ENCODE measurements at places on chromosomes 3 and 15.

- DNase-seq, result no peak
These were observed 39.6 kb downstream of the LEKR1 start for GRCh38 chr3:156865732-156866131.

DNA sequence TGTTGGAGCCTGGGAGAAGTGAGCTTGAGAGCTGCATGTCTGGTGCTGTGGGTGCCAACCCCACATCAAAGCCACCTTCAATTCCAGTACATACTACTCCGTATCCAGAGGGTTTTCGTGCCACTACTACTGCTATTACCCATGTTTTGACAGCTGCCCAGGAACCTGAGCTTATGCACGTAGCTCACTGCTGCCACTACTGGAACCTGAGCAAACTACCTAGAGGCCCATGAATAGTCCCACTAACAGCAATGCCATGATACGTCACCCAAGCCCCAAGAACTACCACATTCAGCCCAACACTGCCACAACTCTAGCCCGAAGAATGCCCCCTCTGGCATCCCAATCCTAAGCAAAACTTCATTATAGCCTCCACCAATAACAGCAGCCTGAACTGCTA is 215.2 kb upstream of the BCHE start:
- DNase-seq, result no peak

- DNase-seq, result no peak
These were observed 204.3 kb upstream of the UBE3A start for GRCh38 chr15:25643120-25643519.

DNA sequence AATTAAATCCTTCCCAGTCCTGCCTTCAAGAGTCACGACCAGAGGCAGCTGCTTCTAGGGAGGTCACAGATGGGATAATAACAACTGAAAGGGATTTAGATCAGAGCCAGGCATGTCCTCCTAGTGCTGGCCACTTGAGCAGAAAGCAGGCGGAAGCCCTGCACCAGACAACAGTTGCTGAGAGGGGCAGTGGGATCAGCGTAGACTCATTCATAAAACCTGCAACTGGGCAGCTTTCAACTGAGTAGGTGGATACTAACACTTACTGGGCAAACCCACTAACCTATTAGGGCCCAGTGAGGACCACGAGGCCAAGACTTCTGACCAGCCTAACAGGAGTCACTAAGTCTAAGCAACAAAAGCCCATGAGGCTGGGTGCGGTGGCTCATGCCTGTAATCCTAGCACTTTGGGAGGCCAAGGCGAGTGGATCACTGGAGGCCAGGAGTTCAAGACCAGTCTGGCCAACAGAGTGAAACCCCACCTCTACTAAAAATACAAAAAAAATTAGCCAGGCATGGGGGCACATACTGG is 67.0 kb downstream of the DAPK2 start:
- DNase-seq, result peak; percentile 94

- no peak for DNase-seq
These were observed 25.4 kb upstream of the CDV3 start for GRCh38 chr3:133548090-133548489.

GRCh38 chr3:55554634-55555425 is 67.7 kb upstream of the WNT5A start:
- no peak for DNase-seq

DNA sequence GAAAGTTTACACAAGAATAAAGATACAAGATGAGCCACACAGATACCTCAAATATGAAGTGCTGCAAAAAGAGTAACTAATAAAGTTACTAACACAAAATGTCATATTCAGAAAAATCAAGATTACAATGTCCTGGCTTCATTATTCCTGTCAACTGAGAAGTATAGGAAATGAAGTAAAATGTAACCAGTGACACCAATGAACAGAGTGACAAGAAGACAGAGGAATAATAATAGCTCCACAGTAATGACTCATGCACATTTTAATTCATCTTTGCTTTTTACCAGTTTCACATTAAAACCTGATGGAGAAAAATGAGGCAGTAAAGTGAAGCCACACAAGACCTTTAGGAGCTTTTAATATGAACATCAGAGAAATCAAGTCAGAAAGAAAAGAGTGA is 214.1 kb downstream of the ZBBX start:
- no peak for DNase-seq

GRCh38 chr15:81478354-81478753 is 104.3 kb upstream of the TMC3 start:
- no peak for DNase-seq

- no peak for DNase-seq
These were observed 472.1 kb downstream of the SOX2 start for GRCh38 chr3:182183716-182184430.

GRCh38 chr15:52491472-52491871 is 37.2 kb downstream of the MYO5A start:
- DNase-seq, result no peak

DNA sequence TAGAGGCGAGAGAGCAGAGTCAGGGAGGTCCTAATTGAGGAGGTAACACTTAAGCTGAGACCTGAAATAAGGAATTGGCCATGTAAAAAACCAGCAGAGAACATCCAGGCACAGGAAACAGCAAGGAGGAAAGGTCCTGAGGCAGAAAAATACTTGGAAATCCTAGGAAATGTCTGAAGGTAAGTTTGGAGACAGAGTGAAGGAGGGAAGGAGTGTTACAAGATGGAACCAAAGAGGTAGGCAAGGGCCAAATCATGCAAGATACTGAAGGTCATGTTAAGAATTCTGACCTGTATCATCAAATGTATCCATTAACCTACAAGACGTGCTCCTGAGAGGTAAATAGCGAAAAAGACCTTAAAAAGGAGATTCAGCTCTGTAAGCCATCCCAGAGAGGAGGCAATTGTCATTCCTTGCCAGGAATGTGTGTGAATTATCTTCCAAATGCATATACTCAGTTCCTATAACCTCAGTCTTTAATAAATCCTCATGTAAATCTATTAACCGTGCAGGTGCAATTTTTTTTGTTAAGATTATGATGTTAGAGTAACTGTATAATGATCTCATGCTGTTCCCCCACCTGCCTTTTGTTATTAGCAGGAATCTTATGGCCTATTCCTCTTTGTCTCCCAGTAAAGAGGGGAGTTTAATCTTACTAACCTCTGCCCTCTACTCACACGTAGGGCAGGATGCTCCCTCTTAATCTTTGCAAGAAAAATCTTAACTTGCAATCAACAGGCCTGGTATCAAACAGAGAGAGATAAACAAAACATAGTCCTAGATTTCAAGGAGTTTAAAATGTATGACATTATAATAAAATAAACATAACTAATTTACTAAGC is 166.9 kb downstream of the ULK4 start:
- DNase-seq, result no peak

GRCh38 chr3:157065201-157065600 is 94.7 kb downstream of the CCNL1 start:
- DNase-seq, result no peak

DNA sequence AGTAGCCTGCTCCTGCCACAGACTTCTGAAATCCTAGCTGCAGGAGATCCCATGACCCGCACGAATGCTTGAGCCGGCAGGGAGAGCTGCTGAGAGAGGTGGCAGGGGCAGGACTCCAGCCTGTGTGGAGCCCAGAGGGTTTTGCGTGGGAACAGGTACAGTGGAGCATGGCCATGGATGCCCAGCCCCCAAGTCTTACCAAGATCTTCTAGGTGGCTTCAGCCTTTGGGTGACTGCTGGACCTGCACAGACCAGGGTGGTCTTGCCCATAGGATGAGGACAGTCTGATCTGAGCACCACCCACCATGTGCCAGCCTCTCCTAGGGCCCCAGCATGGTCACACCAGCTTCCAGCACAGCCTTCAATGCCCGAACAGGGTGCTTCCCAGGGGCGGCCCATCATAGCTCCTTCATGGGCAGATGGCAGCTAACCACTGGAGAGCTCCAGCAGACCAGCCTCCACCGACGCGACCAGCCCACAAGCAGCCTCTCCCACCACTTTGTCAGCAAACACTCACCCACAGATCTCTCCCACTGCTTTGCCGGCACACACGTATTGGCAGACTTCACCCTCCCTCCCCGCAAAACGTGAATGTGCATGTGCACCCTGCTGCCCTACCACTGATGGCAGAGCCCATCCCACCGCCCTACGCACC is 56.0 kb downstream of the ADAMTS17 start:
- no peak for DNase-seq

DNA sequence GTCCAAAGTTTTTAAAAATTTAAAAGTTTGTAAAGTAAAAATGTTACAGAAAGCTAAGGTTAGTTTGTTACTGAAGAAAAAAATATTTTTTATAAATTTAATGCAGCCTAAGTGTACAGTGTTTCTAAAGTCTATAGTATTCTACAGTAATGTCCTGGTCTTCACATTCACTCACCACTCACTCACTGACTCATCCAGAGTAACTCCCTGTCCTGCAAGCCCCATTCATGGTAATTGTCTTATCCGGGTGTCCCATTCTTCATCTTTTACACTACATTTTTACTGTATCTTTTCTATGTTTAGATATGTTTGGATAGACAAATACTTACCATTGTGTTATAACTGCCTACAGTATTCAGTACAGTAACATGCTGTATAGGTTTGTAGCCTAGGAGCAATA is 36.7 kb upstream of the ATP10A start:
- DNase-seq, result no peak

- DNase-seq, result no peak
These were observed 101.5 kb downstream of the SHQ1 start for GRCh38 chr3:72746430-72747411.

GRCh38 chr3:41202075-41202833 is 2.9 kb downstream of the CTNNB1 start:
- DNase-seq, result no peak

- DNase-seq, result no peak
These were observed 72.0 kb upstream of the CDAN1 start for GRCh38 chr15:42808913-42809312.

GRCh38 chr15:36757189-36757814 is 177.9 kb downstream of the CDIN1 start:
- DNase-seq, result no peak

- no peak for DNase-seq
These were observed 14.0 kb upstream of the SSUH2 start for GRCh38 chr3:8658306-8659212.

- no peak for DNase-seq
These were observed 47.2 kb upstream of the ICE2 start for GRCh38 chr15:60526127-60526616.

DNA sequence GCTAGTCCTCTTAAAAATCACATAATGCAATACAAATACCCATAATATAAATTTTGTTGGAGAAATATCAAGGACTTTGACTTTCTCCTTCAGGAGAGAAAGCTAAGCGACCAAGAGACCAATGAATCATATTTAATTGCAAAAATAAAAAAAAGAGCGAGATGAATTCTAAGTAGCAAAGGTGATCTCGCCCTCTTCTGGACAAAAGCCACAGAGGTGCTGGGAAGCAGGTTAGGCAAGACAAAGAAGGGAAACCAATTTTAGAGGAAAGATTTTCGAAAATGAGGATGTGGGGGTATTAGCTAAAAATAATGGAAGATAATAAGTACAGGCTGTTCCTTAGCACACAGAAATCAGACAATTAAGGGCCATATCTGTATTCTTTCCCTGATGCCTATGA is 111.4 kb upstream of the PLAAT1 start:
- no peak for DNase-seq

- no peak for DNase-seq
These were observed 97.2 kb upstream of the TJP1 start for GRCh38 chr15:29919380-29919881.

- DNase-seq, result no peak
These were observed 37.1 kb downstream of the P3H2 start for GRCh38 chr3:190083635-190084034.

GRCh38 chr3:157786211-157786610 is 283.0 kb upstream of the VEPH1 start:
- no peak for DNase-seq

GRCh38 chr15:92384381-92384780 is 9.3 kb upstream of the ST8SIA2 start:
- DNase-seq, result no peak

DNA sequence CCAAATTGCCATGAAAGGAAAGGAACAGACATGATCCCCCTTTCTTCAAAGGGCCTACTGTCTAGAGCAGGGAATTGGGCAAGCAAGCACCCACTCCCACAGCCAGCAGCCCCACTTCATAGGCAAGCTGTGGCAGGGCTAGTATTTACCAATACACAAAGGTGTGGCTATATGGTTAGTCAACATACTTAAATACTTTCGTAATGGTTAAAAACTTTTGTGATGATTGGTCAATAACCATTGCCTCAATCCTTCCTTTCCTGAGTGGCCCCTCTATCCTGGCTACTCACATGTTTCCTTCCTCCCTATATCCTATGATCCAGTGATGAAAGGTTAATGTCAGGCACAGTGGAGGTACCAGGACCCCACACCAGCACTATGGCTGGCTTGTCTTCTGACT is 30.1 kb upstream of the ARL8B start:
- DNase-seq, result no peak

- DNase-seq, result no peak
These were observed 128.4 kb upstream of the ZBED2 start for GRCh38 chr3:111723293-111724215.

- DNase-seq, result no peak
These were observed 780 bp downstream of the TIPARP start for GRCh38 chr3:156674911-156675829.

DNA sequence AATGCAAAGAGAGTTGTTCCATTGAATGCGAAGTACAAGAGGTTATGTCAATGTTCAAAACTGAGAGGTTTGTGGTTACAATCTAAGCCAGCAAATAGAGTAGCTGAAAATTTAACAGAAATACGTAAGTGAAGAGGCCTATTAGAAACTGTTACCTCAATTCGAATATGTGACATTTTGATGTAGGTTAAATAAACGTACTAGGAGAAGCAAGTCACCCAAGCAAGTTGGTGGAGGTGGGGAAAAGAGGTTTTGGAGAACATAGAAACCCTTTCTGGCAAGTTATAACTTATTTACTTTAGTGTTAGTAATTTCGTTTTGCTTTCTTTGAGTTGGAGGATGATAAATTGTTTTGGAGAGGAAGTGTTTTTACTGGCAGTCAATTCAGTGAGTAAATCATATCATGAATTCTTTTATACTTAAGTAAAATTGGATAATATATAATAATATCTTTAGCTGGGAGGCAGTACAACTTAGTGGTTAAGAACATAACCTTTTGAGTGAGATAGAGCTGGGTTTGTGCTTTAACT is 91.2 kb upstream of the NAALADL2 start:
- no peak for DNase-seq

GRCh38 chr15:48584090-48584811 is 61.3 kb downstream of the FBN1 start:
- no peak for DNase-seq
